CD4-positive, alpha-beta T cell treated with Interleukin-4 for 1 hour (primary cell): ENCODE measurements at places on chromosomes 1 and 21.

DNA sequence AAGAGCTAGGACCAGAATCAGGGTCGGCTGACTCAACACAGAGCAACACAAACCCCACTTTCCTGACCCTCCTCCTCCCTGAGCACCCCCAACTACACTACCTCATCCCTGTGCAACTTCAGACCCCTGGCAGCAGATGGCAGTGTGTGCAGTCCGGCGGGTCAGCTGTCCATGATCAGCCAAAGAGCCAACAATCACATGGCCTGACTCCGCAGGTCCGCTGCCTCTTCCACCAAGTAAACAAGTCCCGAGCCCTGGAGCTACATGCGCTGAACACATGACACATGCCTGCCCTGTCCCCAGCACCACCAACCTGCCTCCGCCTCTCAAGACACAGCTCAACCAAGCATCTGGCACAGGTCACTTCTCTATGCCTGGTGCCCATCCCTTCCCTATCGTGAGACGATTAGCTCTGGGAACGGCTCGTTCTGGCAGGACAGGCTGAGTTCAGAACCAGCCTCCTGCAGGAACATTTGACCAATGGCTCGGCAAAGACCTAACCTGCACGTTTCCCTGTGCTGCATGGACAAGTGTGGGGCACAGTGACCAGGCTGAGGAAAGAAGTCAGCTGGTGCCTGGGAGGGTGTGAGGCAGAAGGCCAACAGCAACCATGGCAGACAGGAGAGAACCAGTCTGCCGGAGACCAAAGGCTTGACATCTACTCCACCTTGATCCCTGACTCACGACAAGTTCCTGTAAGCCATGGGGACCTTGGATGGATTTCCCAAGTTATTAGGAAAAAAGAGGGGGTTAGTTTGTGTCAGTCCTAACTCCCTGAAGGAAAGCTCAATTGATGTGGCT, 60.3 kb downstream of the CD46 start:
- no peak for DNase-seq

- peak; percentile 83 for DNase-seq
Measured at GRCh38 chr1:23916209-23917131, 3.3 kb upstream of the CNR2 start.

- DNase-seq: no peak
Measured at GRCh38 chr1:29640428-29640785, 404.1 kb downstream of the PTPRU start.

GRCh38 chr1:78143673-78144072, 97.9 kb downstream of the GIPC2 start:
- DNase-seq: no peak

- no peak for DNase-seq
Measured at GRCh38 chr21:29340228-29340627, 41.5 kb downstream of the BACH1 start.

GRCh38 chr1:94713472-94714141, 106.5 kb upstream of the SLC44A3 start:
- peak; percentile 20 for DNase-seq
